Caco-2 (cell line): ENCODE measurements at places on chromosomes 3 and 15.

DNA sequence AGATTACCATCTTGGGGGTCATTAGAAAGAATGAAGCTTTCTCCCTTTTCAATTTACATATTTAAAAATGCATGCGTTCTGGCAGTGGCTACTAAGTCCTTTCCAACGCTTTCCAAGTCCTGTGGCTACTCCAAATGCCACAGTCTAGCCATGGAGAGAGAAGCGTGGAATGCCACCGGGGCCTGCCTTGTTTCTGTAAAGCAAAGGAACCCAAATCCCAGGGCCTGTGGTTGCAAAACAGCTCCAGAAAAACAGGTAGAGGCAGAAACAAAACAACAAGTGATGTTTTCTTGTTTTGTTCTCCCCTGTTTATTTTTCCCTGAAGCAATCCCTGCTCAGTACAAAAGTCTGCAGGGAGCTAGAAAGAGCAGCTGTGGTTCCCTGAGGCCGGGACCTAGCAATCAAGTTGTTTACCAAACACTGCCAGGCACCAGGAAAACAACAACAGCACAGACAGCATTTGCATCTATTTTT, 85.5 kb downstream of the FOXP1 start:
- DNase-seq, result no peak

GRCh38 chr3:171768281-171768900, 41.9 kb downstream of the PLD1 start:
- DNase-seq, result no peak

- DNase-seq, result no peak
These were observed 238.7 kb downstream of the SV2B start for GRCh38 chr15:91338766-91339165.

- DNase-seq, result no peak
These were observed 50.0 kb downstream of the DHX30 start for GRCh38 chr3:47852604-47853602.

DNA sequence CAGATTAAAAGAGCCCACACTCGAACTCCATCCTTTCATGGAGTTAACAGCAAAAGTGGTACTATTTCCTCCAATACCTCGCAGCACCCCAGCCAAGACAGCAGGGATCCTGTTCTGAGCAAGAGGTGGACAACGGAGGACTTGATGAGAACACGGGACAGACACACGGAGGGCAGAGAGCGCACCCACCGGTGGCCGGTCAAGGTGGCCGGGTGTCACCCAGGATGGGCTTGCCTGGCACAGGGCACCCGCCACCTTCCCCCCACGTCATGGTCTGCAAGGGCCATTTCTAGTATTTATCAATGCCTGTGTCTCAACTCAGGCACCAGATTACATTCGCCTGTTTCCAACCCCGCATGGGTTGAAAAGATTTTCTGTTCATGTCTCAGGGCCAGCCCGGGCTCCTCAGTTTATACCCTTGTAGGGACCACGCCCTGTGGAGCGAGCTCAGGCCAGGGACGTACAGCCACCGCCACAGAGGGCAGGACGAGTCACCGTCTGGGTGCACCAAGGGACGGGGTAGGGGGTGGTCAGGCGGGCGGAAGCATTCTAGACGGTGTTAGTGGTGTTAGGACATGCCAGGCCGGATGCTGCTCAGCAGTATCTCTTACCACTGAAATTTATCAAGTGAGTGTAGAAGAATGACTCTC, 64.2 kb downstream of the CYFIP1 start:
- no peak for DNase-seq

- DNase-seq, result no peak
These were observed 43.4 kb downstream of the CD200 start for GRCh38 chr3:112376241-112376911.

DNA sequence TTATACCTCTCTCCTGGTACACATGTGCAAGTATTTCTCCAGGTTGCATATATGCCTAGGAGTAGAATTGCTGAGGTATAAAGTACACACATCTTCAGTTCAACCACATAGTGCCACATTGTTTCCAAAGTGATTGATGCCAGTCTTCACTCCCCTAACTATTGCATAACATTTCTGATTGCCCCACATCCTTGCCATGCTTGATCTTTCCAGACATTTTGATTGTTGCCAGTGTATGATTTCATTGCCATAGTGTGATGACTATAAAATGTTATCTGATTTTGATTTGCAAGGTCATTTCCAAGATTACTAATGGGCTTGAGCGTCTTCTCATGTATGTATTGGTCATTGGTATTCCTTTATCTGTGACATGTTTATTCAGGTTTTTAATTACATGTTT, 61.1 kb upstream of the MLF1 start:
- no peak for DNase-seq

DNA sequence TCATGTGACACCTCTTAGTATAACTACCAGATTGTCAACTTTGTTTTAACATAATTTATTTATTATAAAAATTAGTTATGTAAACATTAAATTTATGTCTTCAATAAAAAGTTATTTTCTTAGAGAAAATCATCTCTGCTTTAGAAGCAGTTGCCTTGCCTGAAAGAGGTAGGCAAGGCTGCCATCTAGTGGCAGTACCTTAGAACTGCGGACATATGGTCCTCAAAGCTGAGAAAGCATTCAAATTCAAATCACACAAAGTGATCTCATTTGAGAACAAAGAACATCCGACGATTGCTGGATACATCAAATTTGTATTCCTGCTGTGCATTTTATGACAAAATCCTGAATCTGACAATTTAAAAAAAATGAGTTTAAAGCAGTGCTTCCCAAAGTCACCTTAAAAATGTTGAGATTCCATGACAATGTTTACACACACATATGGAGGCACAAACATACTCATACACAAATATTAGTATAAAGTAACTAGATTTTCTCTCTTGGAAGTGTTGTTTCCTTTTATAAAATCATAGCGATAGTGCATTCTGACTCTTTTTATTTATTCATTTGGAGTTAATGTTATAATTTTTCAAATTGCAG, 617.4 kb downstream of the CADM2 start:
- DNase-seq, result peak; percentile 61

- DNase-seq, result no peak
These were observed 72.0 kb downstream of the FSIP1 start for GRCh38 chr15:39710681-39711080.

DNA sequence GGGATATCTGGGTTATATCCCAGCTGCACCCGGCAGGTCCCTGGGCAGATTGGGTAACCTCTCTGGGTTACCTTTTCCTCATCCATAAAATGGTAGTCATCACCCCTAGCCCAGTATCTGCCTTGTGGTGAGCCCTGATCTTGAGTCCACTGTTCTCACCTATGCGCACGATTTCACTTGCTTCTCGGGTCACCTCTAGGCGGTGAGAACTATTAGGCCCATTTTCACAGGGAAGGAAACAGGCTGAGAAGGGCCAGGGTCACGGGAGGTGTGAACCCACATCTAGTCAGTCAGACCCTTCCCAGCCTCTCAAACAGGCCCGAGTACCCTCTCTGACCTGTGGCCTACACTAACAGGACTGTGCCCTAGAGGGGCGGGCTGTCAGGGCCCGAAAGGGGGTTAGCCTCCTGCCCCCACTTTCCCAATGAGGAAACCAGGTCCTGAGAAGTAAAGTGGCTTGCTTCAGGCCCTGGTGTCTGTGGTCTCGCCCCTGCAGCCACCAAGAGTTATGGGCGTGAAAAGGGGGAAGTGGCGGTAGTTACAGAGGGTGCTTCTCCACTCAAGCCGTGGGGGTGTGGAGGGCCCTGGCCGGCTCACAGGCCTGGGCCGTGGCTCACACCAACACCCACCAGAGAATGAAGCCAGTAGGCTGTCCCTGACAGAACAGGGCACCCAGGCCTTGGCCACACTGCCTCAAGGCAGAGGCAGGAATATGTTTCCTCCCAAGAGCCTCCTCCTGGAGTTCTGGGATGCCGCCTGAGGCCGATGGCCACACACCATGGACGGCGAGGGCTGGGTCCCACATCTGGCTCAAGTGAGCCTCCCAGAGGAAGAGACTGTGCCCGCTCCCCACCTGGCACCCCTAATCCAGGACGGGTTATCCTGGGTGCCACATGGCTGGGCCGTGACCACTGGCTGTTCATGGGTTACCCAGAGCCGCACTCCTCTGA, 19.5 kb downstream of the PSTPIP1 start:
- no peak for DNase-seq

GRCh38 chr3:118127992-118128391, 906.7 kb downstream of the IGSF11 start:
- no peak for DNase-seq

DNA sequence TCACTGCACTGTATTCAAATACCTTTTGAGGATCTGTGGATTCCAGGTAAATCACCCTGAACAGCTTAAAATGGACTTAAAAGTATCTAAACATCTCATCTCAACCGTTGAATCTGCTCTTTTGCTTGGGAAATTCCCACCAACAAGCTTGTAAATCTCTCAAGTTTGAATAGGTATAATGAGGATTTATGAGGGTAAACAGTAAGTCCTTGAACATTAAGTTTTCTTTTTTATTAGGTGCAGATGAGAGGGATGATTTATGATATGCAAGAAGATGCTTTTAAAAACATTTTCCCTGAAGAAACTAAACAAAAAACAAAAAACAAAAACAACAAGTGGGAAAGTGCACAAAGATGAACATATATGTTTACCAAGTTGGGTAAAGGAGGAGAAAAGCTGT, 290.6 kb downstream of the ROBO1 start:
- DNase-seq, result no peak

GRCh38 chr3:30804984-30805383, 89.5 kb downstream of the GADL1 start:
- no peak for DNase-seq

DNA sequence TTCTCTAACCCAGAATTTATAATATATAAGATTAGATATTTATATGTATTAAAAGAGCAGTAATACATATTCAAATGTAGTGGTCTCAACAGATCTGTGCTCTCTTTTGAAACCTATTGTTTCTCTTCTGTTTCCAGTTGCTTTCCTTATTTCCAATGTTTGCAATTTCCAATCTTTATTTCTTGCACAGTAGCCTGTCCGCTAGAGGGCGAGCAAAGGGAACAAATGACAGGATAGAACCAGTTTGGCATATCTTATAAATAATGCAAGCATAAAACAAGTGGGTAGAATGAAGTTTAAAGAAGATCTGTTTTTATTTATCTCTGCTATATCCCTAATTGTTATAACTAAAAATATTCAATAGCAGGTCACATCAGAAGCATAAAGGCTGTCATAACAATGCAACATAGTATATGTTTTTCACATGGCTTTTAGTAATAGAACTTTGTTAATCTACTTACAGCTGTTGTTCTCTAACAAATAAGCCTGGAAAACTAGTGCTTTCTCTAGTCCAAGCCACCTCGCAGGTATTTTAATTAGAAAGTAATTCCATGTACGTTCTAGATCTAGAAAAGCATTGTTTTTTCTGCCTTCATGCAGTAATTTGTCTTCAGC, 15.1 kb upstream of the TCAIM start:
- DNase-seq, result peak; percentile 56
